ENCODE measurements at places on chromosomes 2 and 18. TPM values are rescaled to one million over a fixed set of nuclear protein-coding genes. Genes with fewer than 3 reads are reported as not detected.

DNA sequence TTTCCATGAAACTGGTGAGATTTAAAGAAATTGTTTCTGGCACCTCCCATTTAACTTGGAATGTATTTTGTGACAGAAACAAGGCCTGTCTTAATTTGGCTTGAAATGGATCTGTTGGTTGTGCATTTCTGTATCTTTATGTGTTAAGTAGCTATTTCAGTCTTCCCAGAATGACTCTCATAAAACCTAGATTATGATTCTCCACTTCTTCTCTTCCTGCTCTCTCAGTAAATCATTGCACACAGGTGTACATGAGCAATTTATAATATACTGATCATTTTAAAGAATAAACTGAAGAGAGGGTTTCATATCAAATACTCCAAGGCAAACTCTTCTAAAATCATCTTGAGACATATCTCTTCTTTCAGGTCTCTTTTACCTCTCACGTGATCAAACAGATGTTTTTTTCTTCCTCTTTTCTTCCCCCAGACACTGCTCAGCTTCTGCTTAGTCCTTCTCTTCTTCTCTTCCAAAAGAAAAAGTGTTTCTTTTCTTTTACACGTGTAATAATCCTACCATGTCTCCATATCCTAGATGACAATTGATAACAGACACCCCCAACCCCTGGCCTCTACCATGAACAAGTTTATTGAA lies 112.0 kb downstream of the PPP1R1C start:
- no peak for DNase-seq

DNA sequence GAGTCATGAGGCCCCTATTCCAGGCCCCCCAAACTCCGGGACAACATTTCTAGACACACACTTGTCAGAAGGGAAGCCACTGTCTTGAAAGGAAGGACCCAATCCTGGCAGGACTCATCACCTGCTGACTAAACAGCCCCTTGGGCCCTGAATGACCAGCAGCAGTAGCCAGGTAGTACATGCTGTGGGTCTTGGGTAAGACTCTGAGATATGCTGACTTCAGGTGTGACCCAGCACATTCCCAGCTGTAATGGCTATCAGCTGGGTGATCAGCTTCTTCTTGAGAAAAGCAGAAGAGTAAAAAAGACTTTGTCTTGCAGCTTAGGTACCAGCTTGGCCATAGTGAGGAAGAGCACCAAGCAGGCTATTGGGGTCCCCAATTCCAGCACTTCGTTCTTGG lies 35.6 kb downstream of the CLHC1 start:
- DNase-seq: no peak

The CIB4 gene
- not detected for total RNA-seq

DNA sequence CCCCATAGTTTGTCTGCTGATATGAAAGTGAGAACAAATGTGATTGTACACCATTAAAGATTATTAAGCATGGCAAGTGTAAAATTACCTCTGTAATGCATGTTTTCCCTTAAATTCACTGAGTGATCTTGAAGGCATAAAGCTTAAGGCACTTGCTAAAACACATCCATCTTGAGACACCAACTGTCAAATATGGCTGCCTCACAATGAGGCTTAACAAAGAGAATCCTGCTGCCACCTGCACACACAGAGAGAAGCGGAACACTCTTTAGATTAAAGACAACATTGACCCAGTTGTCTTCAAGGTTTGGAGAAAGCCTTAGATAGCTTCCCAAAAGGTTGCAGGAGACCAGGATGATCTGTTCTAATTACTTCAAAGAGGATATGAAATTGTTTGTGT lies 803.6 kb upstream of the GYPC start:
- DNase-seq: no peak

- DNase-seq: no peak
These were observed 92.5 kb downstream of the TGOLN2 start for GRCh38 chr2:85235281-85235680.

- no peak for DNase-seq
These were observed 34.2 kb downstream of the GKN2 start for GRCh38 chr2:68918497-68918896.

- DNase-seq: no peak
These were observed 98.3 kb downstream of the NAB1 start for GRCh38 chr2:190746971-190747761.

- DNase-seq: no peak
These were observed 144.9 kb downstream of the DDX1 start for GRCh38 chr2:15736396-15737180.

DNA sequence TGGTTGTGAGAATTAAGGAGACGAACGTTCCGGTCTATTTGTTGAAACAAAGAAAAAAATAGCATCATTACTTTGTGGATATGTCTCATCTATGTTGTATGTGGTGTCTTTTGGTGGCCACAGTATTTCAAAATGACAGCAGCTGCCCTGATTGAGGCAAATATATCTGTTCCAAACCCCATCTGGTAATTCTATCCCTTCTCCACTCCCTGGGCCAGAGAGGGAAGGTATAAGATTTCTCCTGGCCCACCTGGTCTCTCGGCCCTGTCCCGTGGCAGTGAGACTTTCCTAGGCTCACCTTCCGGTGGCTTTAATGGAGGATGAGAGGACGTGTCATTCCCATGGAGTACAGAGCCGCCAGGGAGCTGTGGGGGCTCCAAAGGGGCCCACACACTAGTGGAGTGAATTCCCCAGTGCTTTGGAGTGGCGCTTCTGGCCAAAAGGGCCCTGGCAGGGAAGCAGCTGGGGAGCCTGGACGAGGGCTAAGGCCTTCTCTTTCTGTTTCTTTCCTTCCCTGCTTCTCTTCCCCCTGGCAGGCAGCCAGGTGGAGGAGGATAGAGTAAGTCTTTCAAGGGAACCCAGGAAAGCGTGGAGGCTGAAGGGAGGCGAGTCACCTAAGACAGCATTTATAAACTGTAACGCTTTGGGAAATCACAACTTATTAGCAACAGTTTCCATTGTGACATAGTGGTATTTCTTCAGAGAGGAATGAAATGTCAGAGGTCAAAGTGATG lies 5.6 kb downstream of the FOSL2 start:
- DNase-seq: no peak

GRCh38 chr2:40421631-40422297 lies 30.1 kb downstream of the SLC8A1 start:
- no peak for DNase-seq

DNA sequence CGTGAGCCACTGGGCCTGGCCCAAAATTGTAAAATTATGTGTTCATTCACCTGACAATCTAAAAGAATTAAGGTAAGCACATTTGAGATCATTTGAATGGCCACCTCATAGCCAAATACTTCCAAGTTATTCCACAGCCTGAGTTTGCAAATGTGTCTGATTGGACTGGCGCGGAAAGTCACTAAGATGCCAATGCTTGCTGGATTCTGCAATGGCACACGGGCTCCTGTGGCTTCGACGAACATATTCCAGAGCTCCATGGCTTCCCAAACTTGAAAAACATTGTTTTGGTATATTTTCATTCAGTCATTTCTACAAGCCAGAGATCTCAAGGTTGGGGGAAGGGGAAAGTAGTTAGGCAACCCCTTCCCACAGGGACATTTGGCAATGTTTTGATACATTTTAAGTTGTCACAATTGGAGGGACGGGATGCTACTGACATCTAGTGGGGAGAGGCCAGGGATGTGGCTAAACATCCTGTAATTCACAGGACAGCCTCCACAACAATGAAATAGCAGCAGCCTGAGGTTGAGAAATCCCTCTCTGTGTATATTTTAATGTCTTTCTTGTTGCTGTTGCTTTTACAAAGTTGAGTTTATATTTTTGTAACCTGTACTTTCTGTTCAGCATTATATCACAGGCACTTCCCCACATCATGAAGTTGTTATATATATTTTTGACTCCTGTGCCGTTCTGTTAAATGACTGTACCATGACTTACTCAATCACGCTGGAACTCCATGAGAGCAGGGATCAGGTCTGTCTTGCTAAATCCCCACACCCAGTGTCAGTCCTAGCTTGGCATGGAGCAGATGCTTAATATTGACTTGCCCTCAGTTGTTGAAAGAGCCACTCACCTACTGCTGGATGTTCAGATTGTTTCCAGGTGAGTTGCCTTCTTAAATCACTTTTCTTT lies 56.9 kb downstream of the COL4A4 start:
- DNase-seq: no peak

GRCh38 chr18:14098428-14098827 lies 33.8 kb downstream of the ZNF519 start:
- DNase-seq: no peak

GRCh38 chr2:69138247-69138772 lies 125.3 kb downstream of the ANTXR1 start:
- DNase-seq: no peak

- peak; percentile 39 for DNase-seq
These were observed 268.8 kb downstream of the CYP26B1 start for GRCh38 chr2:71878626-71879508.

DNA sequence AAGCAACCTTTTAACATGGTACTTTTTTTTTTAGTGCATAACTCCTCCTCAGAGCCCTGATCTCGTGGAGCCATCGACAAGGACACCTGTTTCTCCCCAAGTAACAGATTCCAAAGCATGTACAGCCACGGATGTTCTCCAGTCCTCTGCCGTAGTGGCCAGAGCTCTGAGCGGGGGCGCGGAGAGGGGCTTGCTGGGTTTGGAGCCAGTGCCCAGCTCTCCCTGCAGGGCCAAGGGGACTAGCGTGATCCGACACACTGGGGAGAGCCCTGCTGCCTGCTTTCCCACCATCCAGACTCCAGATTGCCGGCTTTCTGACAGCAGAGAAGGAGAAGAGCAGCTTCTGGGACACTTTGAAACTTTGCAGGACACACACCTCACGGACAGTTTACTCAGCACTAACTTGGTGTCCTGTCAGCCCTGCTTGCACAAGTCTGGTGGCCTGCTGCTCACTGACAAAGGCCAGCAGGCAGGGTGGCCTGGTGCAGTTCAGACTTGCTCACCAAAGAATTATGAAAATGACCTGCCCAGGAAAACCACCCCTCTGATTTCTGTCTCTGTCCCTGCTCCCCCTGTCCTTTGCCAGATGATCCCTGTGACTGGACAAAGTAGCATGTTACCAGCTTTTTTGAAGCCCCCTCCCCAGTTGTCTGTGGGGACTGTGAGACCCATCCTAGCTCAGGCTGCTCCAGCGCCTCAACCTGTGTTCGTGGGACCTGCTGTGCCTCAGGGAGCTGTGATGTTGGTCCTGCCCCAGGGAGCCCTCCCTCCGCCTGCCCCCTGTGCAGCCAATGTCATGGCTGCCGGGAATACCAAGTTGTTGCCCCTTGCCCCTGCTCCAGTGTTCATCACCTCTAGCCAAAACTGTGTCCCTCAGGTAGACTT lies 4.5 kb downstream of the KLF11 start:
- no peak for DNase-seq

DNA sequence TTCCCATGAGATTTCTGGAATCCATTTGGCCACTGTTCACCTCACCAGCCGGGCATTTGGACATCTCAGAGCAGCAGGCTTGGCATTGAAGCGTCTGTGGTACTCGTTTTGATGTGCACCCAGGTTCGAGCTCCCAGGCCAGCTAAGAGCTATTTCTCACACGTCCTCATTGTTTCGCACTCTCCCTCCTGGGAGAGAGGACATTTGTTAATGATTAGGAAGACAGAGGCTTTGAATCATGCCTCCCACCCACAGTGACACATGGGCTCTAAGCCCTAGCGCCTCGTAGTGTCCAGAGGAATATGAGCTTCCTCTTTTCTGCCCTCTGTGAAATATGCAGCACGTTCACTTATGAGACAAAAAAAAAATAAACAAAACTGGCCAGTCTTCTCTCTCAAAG lies 361.8 kb downstream of the RND3 start:
- no peak for DNase-seq

- DNase-seq: no peak
These were observed 13.1 kb downstream of the QPCT start for GRCh38 chr2:37357530-37357929.

The VIL1 gene
- total RNA-seq: not detected

- no peak for DNase-seq
These were observed 17.8 kb downstream of the CFAP210 start for GRCh38 chr2:169676357-169676756.

DNA sequence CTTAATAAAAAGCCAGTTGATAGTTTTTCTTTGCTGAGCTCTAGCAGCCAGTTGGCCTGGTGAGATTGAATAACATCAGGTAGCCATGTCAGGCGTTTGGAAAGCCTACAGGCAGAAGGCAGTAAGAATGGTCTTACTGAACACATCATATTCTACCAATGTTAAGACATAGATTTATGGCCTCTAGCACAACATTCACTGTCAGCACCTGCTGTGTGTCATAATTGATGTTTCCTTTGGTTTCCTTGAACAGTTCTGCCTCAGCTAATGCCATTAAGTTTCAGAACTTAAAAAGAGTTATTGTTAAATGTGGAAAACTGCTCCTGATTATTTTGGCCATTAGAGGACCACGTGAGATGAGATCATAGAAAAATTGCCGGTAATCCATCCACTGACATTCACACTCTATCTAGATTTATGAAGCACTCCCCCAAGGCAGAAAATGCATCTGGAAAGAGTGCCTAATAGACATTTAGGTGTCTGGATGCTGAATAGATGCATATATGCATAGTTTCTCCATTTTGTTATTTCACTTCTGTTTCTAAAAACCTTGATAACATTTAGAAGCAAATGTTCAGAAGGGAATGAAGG lies 434.7 kb downstream of the PTPRM start:
- DNase-seq: no peak

- DNase-seq: no peak
These were observed 75.6 kb upstream of the CHMP1B start for GRCh38 chr18:11775436-11776174.

DNA sequence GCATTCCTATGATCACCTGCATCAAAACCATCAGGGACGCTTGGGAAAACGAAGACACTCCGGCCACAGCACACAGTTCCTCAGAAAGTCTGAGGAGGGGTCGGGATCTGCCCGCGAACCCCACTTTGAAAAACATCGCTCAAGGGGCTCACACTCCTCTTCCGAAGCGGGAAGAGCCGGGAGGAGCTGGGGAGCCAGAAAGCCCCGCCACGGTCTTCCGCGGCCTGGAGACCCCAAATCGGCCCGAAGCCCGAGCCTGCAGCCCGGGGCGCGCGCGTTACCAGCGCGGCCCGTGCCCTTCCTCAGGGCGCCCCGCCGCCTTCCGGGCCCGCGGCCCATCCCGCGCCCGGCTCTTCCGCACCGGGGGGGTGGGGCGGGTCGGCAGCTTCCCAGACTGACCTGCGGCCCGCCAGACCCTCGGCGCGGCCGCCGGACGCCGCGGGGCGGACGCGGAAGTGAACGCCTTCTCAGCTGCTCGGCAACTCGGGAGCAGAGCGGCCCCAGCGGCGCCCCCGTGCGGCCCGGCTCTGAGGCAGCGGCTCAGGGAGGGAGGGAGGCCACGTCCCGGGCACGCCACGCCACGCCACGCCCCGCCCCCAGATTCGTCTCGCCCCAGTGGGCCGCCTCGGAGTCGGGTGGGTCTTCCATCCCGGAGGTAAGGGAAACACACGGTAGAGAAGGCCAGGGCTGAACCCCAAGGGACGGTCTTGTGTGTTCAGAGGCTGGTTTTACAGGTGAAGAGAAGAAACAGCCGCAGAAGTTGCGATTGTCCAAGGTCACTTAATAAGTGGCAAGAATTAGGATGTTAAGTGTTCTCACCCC lies at the start of gene KCTD18:
Gene KCTD18 (minus strand): TSS at position 457 of the 822 bp plus-strand sequence. CDS start 3,052 bp downstream, outside the sequence.
- DNase-seq: peak; percentile 91

DNA sequence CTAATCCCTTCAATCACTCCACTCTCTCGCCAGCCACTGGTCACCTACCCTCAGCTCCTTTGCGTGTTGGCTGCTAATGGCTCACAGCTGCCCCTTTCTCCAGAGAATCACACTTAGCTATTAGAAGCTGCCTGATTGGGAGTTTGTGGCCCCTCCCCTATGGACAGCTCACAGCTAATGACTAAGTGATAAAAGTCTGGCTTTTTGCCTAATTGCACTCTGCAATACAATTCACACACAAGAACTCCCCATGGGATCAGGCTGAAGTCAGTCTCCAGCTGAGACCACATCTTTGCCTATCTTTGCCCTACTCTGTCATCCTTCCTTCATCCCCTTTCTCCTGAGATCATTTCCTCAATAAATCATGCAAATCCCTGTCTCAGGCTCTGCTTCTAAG lies 701.9 kb upstream of the RAB6C start:
- no peak for DNase-seq
